Central memory CD4-positive, alpha-beta T cell (primary cell): ENCODE measurements at places on chromosomes 7 and 10.
A peak's percentile ranks its signal among the peaks of the same experiment; 100 is the strongest.

GRCh38 chr10:84999929-85000328, 671.5 kb downstream of the CCSER2 start:
- DNase-seq, result no peak

DNA sequence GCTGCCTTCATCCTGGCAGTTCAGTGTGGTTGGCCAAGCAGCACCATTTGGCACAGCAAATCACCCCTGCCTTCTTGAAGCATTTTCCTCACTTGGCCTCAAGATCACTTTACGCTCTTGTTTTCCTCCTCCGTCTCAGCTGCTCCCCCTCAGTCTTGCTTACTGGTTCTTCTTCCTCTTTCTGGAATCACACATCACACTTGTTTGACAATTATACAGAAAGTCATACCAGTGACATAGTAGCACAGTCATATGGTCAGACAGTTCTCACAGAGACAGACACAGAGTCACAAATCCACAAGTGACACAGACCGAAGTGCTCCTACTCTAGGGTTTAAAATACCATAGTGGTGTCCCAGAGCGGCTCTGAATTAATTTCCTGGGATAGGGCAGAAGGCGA, 43.8 kb upstream of the ARL4A start:
- no peak for DNase-seq

GRCh38 chr7:82810558-82811259, 352.0 kb downstream of the PCLO start:
- DNase-seq, result no peak

DNA sequence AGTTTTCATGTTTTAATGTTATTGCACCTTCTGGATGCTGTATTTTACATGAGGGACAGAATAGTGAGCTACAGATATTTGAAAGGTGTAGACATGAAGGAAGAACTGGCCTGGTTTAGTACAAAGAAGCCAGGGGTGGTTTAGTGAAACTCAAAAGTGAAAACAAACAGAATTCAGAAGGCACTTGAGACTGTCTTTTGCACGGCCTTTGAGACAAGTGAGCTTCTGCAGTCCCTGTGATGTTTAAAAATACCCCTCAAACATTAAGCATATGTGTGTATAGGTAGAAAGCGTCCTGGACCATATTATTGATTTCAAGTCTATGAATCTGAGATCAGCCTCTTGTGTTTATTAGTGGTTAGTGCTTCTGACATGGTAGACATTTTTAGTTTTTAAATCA, 118.9 kb downstream of the CDK14 start:
- no peak for DNase-seq

DNA sequence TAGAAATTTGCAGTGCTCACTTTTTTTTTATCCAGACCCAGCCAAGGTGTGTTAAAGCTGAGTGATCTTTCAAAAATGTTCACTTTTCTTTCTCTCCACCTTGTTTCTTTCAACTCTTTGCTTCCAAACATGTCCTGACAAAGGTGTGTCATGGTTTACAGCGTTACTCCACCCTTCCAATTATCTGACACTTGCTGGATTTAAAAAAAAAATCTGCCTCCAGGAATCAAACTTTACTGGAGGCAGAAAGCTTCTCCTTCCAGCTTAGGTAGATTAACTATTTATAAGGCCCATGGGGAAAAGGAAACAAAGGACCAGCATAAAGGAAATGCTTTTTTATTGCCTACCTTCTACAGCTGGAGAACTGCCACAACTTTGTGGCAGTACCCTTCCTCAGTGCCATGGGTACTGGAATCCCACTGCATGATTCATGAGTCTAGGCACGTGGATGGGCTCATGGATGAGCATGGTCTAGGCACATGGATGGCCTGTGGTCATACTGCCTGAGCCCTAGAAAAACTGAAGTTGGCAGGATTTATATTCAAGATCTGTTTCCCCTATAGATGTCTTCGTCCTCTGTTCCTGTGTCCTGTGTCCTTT, at the start of gene COL17A1:
COL17A1 (minus strand) TSS at position 80 of the 600 bp plus-strand sequence. CDS start 5,207 bp downstream, outside the sequence.
- DNase-seq, result no peak

DNA sequence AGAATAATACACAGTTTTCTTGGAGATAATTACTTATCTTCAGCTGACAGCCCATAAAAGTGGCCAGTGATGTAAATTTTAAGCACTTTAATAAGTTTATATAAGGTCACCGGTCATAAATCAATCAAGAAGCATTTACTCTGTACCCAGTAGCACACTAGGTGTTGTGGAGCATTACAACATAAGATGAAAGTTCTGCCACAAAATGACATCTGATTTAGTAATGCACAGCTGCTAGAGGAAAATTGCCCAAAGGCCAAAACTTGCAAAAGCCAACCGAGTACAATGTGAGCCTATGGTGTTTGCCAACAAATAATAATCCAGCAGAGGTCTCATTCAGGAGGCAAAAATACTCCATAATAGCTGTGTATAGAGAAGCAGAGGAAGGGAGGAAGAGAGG, 63.6 kb downstream of the GPR37 start:
- no peak for DNase-seq

GRCh38 chr10:23439961-23440889, 1.4 kb downstream of the OTUD1 start:
- DNase-seq, result peak; percentile 15

DNA sequence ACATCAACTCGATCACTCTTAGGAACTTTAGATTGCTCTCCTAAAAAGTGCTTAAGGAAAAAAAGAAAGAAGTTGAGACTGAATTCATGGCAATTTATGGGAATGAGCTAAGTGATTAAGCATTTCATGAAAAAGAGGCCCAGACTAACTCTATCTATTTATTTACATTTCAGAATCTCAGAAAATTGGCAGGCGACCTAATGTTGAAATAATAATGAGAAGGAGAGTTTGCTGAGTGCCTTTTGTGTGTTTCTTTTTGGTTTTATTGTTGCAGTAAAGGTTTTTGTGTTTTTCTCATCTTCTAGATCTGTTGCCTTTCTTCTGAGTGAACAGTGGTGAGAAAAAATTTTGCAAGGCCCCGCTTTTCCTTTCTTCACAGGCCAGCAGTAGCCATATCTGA, 3.8 kb downstream of the GRK5 start:
- no peak for DNase-seq

DNA sequence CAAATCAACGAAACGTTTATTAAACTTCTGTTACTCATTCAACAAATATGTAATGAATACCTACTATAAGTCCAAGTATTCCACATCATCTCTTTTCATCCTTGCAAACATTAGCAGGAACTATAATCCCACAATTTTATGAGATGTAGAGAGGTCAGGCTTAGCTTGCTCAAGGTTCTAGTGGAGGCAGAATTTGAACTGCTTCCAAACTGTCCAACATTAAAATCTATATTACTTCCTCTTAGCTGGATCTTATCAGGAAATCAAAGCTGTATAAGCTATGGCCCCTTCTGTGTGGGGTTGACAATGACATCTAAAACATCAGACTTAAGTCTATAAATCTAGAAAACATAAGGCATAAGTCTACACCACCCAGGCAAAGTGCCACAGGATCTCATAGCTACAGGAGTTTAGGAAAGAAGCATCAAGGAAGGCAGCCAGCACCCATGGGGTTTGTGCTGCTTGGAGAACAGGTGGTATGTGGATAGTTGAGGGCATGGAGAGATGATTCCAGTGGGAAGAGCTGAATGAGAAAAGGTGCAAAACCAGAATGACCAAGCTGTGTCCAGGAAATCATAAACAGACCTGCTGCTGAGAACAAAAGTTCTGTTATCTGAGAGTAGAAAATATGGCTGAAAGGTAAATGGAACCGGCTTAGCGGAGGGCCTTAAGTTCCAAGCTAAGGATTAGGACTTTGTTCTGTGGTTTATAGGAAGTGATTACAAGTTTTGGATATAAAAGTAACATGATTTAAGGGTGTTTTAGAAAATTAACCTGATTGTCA, 34.5 kb downstream of the PAPSS2 start:
- DNase-seq, result no peak

DNA sequence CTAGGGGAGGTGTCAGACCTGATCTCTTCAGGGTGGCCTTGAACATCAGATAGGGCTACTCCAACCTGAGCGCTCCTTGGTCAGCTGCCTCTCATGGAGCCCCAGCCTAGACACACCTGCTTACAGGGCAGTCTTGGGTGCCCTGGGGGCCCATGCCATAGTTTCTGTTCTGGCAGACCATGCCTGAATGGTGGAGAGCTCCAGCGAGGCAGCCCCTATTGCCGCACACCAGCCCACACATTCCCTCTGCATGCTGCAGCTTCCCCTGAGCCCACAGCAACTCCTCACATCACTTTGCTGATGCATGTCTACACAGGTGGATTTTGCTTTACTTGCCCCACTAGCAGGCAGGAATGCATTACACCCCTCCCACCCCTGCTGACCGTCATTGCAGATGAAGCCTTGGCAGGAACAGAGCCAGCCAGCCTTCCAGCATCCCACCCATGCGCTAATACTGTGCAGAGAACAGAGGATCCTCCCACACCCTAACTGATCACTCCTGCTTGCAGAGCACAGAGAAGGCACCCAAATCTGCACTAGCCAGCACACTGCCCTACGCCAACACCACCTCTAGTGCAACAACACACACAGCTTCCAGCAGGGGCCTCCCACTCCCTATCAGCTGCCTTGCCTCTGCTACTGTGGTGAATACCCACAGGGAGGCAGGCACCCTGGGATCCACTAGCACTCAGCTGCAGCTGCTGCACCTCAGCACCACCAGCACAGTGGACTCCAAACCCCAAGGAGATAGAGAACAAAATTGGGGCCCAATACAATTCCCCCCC, 43.0 kb upstream of the GRM3 start:
- no peak for DNase-seq

DNA sequence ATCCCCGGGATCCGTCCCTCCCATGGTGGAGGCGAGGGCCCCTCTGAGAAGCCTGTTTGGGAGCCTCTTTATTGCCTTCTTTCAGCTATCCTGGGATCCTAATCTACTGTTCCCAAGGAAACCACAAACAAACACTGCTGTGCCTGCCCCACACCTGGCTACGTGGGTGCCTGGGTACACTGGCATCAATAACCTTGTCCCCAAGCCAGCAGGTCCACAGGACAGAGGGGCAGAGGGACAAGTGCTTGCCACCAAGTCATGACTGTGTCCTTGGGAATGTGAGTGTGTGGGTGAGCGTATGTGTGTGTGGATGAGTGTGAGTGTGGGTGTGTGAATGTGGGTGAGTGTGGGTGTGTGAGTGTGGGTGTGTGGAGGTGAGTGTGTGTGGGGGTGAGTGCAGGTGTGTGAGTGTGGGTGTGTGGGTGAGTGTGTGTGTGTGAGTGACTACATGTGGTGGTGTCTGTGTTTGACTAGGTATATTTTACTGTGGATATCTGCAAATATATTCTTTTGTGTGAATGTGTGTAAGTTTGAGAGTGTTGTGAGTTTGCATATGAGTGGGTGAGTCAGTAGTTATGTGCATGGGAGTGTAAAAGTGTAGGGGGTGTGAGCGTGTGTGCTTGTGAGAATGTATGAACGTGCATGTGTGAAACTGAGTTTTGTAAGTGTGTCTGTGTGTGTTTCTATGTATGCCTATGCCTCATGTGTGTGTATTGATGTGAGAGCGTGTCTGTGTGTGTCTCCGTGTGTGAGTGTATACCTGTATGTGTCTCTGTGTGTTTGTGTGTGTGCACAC, 96.1 kb downstream of the TNS3 start:
- DNase-seq, result no peak
